ENCODE measurements at places on chromosomes 4 and X.

DNA sequence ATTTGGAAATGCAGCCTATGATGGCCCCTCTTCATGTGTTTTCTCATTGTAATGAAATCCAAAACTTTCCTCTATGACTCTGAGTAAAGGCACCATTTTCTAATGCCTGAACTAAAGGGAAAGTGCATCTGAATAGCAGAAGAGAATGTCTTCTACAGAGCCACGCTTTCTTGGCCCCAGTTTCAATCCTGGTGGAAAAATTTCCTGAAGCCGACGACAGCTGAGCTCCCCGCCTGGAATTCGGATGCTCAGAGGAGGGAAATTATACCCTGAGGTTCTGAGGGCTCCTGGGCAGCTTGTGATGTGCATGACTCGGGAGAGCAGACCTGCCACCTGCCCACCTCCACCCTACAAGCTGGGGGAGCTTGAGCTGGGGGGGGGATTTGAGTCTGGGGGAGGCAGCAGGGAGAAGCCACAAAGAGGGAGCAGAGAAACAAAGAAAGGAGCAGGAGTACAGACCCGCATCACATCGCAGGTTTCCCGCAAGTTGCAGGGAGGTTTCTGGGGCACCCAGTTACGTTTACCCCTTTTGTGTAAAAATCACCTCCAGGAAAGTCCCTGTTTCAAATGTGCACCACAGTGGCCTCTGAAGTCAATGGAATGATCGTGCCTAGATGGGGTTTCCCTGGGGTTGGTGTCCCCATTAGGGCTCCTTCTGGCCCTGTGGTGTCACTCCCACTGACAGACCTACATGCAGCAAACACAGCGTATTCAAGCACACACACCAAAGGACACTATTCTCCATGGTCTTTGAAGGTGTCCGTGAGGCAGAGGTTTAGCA, 145.6 kb upstream of the RBPJ start:
- DNase-seq, result no peak

DNA sequence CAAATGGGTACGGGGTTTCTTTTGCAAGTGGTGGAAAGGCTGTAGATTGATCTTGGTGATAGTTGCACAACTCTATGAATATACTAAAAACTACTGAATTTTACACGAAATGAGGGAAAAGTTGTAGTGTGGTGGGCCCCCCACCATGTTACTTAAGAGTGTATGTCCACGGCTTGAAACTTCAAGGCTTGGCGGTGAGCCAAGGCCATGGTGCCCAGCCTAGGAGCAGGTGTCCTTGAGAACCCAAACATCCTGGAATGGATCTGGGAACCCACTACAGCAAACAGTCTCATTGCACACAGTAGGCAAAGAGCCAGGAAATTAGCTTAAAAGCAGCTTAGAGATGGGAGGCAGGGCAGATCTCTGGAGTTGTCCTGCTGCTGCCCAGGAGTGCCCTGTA, 62.9 kb downstream of the BRCC3 start:
- no peak for DNase-seq

DNA sequence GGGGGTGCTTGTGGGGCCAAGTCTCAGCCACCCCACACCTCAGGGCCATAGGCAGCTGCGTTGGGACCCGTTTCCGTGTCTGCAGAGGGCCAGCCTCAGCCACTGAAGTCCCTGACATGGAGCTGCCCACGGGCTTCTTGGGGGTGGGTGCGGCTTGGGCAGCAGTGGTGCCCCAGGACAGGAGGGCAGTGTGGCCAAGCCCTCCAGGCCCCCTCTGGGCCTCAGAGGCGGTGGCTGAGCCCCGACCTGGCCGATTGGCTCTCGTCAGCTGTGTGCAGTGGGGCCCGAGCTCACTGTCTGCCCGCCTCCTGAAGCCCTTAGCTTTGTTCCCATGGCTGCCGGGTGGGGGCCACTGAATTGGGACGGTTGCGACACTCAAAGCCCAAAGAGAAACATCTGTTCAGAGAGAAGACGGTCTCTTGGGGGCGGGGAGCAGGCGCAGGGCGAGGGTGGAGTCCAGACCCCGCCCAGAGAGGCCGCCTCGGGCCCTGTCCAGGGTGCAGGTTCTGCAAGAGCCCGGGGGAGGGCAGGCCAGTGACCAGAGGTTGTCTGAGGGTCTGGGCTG, 9.1 kb downstream of the FGFR3 start:
- DNase-seq, result no peak

DNA sequence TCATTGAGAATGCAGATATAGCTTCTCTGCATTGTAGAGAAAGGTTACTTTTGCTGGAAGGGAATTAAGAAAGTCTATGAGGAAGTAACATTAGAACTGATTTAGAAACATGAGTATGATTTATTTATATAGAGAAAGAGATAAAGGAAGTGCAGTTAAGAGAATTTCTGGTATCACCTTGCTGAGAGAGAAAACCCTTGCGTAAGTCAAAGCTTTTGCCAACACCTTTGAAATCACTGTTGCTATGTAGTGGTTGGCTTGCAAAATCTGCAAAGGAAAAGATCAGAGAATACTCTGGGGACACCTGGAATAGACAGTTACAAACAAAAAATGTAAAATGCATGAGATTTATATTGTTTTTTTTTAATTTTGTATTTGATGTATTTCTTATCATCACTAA, 137.3 kb upstream of the RXFP1 start:
- no peak for DNase-seq

DNA sequence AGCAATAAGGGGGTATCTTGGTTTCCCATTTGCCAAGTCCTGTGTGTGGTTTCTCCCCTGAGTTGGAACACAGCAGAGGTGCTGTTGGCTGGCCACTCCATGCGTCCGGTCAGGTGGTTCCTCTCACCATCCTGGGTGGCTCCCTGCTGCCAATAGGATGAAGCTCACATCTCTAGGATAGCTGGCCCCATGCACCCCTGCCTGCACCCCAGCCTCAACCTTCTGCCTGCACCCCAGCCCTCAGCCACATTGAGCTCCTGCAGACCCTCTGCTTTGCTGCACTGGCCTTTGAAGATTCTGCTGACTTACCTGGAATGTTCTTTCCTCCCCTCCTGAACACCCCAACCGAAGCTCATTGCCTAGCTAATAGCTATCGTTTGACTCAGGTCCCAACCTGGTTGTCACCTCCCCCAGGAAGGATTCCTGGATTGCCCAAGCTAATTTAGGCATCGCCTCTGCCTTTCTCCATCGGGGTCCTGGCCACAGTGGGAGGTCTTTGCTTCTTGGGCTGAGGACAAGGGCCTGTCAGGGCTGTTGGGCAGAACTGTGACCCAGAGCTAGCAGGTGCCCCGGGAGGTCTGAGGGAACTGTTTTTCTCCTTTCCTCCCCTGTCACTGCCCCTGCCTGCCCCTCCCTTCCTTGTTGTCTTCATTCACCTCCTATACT, 36.6 kb upstream of the GRPEL1 start:
- no peak for DNase-seq

GRCh38 chr4:129583868-129584267, 487.9 kb downstream of the C4orf33 start:
- no peak for DNase-seq

- DNase-seq, result no peak
These were observed 108.2 kb downstream of the PCDH7 start for GRCh38 chr4:30828264-30828926.

GRCh38 chr4:844752-845232, 18.9 kb upstream of the CPLX1 start:
- DNase-seq, result no peak
